ENCODE measurements at places on chromosomes 5 and 9.

DNA sequence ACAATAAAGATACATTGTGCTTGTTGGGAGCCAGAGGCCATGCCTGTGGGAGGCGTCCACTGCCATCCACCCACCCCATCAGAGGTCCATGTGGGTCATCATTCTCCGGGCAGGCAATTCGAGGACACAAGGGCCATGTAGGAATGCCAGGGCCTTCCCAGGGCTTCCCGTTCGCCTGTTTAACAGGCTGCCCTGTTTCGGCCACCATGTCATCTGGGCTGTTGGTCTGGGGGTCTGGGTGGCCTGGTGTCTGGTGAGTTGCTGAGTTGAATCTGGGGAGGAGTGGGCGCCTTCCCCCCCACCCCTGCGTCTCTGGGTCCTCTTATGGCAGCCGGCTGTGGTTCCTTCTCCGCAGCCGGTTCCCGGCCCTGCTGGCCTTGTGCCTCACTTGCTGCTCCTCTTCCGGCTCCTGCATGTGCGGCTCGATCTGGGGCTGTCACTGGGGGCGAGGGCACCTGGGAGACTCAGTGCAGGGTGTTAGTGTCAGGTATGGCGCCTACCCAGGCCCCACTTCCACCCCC lies 117.4 kb downstream of the WNK2 start:
- DNase-seq = no peak

GRCh38 chr9:37678789-37679273 lies 28.1 kb downstream of the FRMPD1 start:
- no peak for DNase-seq

GRCh38 chr5:151213803-151214613 lies 9.9 kb downstream of the CCDC69 start:
- DNase-seq = no peak

GRCh38 chr5:159273923-159274322 lies 10.8 kb downstream of the UBLCP1 start:
- no peak for DNase-seq

DNA sequence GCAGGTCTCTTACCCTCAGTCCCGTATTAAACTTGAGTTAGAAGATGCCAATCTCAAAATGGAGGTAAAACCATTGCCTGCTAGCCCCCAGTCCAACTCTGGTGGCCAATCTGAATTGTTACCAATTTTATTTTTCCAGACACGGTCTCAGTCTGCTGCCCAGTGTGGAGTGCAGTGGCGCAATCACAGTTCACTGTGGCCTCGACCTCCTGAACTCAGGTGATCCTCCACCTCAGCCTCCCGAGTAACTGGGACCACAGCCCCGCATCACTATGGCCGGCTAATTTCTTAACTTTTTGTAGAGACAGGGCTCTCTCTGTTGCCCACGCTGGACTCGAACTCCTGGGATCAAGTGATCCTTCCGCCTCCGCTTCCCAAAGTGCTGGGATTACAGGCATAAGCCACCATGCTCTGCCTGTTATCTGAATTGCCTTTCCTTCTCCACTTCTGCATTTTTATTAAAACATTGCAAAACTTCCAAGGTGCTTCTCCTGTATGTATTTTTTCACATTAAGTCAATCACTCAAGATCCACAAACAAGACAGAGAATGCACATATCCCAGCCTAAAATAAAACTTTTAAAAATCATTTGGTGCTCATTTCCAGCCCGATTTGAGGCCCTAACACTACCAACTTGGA lies 2.3 kb downstream of the FANCC start:
- DNase-seq = no peak

GRCh38 chr9:123265833-123266232 lies 2.6 kb downstream of the STRBP start:
- no peak for DNase-seq

GRCh38 chr9:97992219-97992618 lies 9.1 kb downstream of the ANP32B start:
- DNase-seq = no peak

GRCh38 chr9:127950513-127951289 lies 13.0 kb upstream of the DPM2 start:
- peak; percentile 55 for DNase-seq

DNA sequence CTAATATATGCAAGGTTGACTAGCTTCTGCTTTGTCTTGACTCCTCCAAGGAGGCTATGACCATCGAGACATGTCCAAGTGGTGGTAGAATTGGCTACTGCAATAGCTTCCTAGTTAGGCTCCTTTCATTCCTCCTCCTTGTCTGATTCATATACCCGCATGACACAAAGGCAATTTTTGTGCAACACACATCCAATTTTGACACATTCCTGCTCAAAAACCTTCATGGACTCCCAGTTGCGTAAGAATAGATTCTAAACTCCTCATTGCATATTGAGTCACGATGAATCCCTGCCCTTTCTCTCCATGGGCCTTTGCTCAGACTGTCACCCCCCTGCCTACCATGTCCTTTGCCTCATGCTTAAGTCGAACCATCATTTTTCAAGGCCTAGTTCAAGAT lies 344.5 kb downstream of the ACTL7B start:
- no peak for DNase-seq

DNA sequence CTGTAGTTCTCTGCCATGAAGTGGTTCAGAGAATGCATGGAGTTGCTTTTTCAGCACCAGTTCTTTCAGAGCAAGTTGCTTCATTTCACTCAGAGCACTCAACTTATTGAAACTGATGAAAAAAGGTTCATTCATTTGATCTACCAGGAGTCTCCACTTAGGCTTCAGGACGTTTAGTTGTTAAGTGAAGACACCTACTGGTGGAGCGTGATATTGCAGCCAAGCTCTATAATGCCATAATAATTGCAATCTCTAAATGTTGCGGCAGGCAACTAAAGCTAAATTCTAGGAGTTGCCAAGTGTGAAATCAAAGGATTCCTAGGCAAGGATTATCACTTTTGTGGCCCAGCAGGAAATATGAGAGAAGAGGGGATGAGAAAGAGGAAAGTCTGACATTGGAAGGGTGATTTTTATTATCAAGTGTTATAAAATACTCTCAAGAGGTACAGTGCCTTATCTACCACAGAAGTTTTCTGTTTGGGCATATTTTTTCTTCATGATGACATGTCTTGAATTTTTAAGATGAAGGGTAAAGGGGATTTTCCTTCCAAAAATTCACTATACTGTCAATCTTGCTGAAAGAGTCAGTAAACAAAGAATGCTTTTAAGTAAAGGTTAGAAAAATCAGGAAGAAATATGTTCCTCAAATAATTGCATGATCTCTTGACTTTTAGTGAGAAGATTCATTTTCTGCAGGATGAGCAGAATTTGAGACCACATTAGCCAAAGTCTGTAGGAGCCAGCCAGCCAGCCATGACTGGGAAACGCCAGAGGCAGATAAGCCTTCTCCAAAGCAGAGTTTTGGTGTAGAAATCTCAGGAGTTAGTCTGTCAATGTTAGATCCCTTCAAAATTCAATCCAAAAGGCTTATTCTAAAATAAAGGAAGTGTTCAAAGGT lies 83.4 kb downstream of the SH3PXD2B start:
- DNase-seq = no peak

GRCh38 chr5:122494109-122494508 lies 182.1 kb downstream of the SNCAIP start:
- no peak for DNase-seq

DNA sequence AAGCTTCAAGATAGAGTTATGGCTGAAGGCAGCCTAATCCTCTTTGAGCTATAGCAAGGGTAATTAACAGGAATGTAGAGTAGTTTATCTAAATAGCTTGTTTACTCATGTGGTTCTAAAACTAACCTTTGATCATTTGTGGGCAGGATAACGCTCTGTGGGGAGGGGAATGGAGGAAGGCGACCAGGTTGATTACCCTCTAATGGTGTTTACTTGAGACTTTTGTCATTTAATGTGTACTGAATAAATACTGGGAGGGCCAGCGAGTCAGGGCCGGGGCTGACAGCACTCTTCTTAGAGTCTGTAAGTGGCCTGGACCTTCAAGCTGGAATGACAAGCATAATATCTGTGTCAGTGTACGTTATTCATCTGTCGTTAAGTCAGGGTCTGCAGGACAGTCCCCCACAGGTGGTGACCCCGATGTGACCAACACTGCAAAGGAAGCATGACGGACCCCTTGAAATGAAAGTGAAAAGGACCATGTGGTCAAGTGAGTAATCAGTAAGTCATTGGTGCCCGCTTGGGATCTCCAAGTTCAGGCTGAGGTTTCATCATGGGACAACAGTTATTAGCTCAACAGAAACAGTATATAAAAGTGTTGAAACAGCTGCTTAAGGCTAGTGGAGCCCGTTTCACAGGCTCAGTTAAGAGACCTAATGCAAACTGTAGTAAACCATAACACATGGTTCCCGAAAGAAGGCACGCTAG lies 162.6 kb downstream of the CPLANE1 start:
- no peak for DNase-seq

GRCh38 chr5:55994495-55994997 lies at the start of gene IL6ST:
Gene IL6ST (minus strand): TSS chr5:55994963. CDS start chr5:55976278, 18,685 bp downstream.
- no peak for DNase-seq

DNA sequence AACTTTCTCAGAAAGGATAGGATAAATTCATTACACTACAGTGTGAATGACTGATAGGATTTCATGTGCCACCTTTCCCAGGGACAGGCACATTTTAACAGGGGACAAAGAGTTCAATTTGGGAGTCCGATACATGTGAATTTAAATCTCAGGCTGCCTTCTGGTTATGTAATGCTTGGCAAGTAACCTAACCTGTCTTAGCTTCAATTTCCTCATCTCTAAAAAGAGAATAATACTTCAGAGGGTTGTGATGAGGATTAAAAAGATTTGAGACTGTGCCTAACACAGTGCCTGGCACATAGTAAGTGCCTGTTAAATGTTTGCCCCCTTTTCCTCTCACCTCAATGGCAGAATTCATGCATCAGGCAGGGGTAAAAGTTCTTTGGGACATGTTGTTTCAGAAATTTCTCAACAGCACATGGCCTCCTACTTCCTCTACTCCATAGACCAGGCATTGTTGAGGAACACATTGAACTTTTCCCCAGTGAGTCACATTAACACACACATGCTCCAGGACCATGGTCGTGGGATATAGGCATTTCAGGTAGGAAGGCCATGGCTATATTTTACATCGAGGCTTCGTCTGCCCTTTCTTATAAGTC lies 94.6 kb upstream of the EGFLAM start:
- DNase-seq = no peak

DNA sequence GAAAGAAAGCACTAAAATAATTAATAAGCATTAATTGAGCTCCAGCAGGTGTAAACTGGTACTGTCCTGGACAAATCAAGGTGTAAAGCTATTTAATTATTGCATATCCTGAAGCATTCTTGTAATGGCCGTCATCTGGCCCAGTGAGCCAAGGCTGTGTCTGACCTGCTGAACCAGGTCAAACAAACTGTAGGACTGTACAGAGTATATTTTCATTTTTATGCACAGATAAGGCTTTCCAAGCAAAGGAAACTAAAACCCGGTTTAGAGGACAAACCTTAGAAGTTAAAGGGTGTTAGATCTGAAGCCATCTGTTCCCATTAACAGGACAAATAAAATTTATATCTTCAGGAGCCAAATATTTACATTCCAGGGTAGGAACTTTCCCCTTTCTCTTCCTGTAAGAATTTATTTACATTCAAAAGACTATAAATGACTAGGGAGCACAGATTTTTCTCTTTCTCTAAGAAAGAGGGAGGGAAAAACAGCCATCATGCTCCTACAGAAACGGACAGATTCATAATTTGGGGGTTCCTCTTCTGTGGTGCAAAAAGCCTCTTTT lies 69.8 kb downstream of the ESM1 start:
- no peak for DNase-seq

- peak; percentile 35 for DNase-seq
These were observed 44.5 kb upstream of the NR5A1 start for GRCh38 chr9:124551472-124552272.

GRCh38 chr5:134084570-134084969 lies 29.9 kb upstream of the TCF7 start:
- no peak for DNase-seq

DNA sequence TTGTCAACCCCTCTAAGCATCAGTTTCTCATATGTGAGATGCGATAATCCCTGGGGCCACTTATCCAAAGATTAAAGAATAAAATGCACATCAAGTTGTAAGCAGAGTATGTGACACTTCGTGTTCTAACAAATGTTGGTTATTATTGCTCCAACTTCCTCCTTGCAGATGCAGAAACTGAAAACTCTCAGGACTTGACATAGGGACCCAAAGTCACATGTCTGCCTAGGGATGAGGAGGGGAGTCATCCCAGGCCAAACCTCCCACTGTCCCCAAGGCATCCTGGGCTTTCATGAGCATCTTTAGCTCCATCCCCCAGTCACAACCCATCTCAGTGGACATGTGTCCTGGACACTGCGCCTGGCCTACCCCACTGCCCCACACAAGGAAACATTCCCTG lies 27.5 kb upstream of the SYK start:
- DNase-seq = no peak

DNA sequence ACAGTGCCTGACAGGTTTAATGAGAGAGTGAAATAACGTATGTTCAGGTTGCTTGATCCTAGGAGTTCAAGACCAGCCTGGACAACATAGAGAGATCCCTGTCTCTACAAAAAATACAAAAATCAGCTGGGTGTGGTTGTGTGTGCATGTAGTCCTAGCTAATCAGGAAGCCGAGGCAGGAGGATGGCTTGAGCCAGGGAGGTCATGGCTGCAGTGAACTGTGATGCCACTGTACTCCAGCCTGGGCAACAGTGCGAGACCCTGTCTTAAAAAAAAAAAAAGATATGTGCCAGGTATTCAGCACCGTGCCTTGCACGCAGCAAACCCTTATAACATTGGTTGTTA lies 38.8 kb upstream of the SPRY4 start:
- no peak for DNase-seq

- no peak for DNase-seq
These were observed 7.7 kb upstream of the SEMA5A start for GRCh38 chr5:9553561-9553960.

DNA sequence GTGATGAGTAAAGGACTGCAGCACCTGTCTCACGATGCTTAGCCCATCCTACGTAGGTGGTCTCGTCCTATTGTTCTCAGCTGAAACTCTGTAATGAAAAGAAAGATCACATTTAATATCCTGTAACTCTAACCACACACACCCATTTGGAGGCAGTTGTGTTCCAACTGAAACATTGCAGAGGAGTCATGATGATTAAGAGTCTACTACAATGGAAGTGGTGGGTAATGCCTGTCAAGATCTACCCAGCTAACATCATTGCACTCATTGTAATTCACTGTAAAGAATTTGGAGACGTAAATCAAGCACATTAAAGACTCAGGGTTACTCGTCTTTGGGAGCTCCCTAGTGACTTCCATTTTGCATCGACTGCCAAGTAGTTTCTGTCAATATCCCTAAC lies 106.0 kb upstream of the PTPN3 start:
- no peak for DNase-seq

DNA sequence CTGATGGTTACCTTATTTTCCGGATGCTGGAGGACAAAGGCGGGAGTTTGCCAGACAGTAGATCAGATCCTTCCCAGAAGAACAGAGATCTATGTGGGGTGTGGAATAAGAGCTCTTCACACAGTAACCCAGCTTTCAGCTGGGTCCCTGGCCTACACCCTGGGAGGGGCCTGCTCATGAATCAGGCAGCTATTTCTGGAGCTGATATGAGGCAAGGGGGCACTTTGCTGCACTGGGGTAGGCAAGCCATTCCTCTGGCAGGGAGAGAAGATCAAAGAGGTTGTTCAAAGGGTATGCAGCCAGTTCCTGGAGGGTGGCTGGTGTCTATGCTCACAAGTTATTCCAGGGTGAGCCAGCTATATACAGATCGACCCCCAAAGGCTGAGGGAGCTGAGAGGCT lies 48.6 kb downstream of the CYSTM1 start:
- DNase-seq = no peak
